ENCODE measurements at places on chromosomes 5 and 9. TPM values are rescaled to one million over a fixed set of nuclear protein-coding genes. Genes with fewer than 3 reads are reported as not detected.

DNA sequence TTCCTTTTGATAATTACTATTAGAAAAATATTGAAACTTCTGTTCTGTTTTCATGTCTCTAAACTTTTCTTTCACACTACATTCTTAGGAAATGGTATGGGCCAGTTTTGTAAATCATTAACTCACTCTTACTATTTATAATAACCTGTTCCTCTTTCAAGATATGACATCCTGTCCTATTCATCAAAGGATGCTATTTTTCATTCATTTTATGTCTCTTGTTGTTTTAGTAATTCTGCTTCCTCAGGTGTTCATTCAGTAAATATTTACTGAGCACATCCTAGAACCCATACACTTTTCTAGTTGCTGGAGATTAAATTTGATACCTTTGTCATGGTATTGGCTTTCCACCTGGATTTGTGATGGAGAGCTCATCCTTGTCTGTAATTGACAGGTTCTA lies 58.0 kb downstream of the GDA start:
- DNase-seq = no peak

DNA sequence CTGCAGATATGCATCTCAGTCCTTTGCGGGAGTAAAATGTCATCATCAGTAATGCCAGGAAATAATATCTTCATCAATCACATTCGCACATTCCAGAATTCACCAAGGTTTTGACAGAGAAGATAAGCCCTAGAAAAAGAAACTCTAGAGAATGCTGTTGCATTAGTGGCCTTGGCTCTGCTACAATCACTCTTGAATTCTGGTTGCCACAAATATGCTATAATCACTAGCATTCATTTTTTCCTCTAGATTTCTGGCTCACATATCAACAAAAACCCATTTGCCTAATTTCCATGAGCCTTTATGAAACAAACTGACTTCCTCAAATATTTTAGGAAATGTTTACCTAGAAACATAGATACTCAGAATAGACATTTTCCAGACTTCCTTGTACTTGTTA lies 653.4 kb downstream of the ANXA1 start:
- no peak for DNase-seq

- DNase-seq = no peak
Observed at GRCh38 chr5:172904312-172904642, 54.9 kb upstream of the RPL26L1 start.

DNA sequence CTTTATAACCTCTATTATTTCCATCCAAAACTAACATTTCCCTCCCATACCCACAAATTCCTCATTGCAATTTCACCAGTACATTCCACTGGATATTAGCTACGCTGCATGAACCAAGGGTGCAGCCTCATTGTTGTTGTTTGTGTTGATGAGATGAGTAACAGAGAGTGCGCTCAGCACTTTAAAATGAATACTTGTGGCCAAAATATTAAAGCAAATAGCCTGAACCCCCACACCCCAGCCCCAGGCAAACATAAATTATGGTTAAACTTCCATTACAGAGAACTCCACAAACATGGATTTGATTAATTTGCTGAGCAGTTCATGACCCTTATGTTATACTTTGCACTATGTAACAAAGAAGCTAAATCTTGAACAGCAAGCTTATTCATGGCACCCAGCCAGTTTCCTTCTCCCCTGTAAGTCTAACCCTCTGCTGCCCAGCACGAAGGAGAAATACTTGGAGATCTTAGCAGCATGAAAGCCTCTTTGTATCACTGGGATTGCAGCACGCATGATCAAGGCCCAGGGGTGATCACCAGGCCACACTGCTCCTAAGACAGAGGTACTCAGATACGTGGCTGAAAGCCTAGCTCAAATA lies 205.0 kb downstream of the DOCK8 start:
- no peak for DNase-seq

- no peak for DNase-seq
Observed at GRCh38 chr5:13985731-13986418, 41.4 kb upstream of the DNAH5 start.

DNA sequence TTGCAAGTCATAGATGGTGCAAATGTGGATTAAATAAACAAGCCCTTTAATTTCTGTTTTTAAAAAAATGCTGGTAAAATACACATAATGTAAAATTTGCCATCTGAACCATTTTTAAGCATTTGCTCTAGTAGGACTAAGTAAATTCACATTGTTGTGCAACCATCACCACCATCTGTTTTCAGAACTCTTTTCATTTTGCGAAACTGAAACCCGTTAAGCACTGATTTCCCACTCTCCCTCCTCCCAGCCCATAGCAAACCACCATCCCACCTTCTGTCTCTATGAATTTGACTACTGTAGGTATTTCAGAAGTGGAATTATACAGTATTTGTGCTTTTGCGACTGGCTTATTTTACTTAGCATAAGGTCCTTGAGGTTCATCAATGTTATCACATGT lies 103.3 kb upstream of the CNTLN start:
- no peak for DNase-seq

DNA sequence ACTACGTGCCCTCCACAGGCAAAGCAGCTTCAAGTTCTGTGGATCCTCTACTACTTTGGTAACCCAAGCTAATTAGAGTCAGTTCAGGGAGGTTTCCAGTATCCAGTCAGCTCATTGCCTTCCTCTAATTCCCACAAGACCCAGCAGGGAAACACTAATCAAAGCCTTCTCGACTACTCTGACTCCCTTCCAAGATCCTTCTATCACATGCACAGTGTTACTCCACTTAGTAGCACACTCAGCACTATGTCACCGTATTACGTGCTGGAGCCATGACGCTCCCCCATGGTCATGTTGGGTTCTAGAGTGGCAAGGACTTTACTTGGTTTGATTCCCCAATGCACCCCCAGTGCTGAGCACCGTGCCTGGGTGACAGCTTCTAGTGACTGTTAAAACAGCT lies 53.0 kb downstream of the DCP2 start:
- no peak for DNase-seq

- no peak for DNase-seq
Observed at GRCh38 chr5:122121479-122122465, 7.6 kb upstream of the ZNF474 start.

IL13 gene
- total RNA-seq = 0.98 TPM

SHC3 gene
- total RNA-seq = 0.02 TPM

WDR38 gene
- total RNA-seq = not detected

SLC44A1 gene
- total RNA-seq = 11.2 TPM
